ENCODE measurements at places on chromosomes 3 and 15.
A peak's percentile ranks its signal among the peaks of the same experiment; 100 is the strongest.

DNA sequence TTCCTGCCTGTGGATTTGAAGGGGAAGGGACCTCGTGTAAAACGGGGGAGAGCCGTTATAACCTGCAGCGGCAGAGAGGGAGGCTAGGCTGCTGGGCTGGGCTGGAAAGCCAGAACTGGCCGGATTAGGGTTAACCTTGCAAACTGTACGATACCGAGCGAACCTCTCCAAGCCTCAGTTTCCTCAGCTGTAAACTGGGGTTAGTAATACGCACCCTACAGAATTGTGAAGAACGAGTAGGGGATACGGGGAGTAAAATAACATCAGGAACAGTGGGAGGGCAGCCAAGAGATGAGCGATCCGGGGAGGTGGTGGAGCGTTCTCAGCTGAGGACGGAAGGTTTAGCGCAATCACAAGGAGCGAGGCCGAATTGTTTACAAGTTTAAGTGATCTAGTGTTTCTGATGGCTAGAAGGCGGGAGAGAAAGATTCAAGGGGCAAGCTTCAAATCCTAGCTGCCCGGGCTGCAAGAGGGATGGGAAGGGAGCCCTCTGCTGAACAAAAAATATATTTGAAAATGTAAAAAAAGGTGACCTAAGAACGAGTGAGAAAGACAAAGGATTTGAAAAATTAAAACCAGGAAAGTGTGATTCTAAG lies 768 bp upstream of the SEMA5B start:
- peak; percentile 20 for DNase-seq

DNA sequence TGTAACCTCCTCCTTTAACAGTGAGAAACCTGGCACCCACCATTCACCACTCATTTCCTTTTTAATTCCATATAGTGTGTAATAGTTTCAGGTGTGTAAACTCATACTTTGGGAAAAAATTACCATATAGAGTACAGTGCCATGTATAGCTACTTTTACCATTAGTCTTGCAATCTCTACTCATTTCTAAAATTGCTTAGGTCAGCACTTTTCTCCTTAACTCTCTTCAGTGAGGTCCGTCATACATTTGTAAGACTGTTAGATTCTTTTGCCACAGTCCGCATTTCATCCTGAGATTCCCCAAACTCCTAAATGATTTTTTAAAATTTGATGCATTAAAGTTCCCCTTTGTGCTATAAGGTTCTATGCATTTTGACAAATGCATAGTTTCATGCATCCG lies 238.3 kb upstream of the ATP10A start:
- DNase-seq, result no peak

- DNase-seq, result no peak
Observed at GRCh38 chr15:28960979-28961378, 75.2 kb downstream of the APBA2 start.

DNA sequence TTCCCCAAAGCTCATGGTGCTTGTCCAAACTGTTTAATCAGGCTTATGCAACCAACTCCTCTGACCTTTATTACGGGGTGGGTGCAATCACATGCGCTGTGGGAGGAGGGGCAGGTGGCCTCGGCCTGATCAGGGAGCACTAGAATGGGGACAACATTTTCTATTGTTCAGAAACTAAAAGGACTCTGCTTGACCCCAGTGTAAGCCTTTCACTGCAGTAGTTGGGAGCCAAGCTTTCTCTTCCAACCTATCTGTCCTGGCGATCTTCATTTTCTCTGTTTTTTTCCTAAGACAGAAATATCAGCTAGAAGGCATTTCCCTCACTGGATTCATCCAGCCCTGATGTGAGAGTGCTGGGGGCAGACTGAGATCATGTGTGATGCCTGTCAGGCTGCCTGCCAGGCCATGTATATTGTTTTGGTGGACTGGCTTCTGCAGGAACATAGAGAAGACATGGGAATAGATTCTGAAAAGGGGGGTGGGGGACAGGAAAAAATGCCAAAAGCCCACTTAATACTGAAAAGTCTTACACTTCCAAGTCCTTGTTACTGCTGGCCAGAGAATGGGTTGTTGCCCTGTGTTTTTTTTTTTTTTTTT lies 627.0 kb upstream of the TBL1XR1 start:
- DNase-seq, result no peak

GRCh38 chr3:30069056-30069455 lies 537.3 kb upstream of the TGFBR2 start:
- DNase-seq, result no peak

DNA sequence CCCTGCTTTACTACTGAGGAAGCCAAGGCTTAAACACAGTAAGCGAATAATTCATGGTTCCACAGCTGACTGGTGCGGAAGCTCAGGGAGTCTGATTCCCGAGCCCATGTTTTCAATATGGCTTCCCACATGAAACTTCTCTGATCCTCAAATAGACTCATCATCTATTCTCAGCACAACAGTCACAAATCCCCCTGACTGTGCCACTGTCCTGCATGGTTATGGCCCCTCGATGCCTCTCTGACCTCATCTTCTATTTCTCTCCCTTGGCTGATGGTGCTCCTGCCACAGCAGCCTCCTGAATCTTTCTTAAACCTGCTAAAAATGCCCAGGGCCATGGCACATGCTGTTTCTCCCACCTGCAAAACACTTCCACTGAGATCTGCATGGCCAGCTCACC lies 43.2 kb downstream of the SRGAP3 start:
- no peak for DNase-seq

GRCh38 chr3:43883729-43884396 lies 193.1 kb downstream of the ABHD5 start:
- no peak for DNase-seq

DNA sequence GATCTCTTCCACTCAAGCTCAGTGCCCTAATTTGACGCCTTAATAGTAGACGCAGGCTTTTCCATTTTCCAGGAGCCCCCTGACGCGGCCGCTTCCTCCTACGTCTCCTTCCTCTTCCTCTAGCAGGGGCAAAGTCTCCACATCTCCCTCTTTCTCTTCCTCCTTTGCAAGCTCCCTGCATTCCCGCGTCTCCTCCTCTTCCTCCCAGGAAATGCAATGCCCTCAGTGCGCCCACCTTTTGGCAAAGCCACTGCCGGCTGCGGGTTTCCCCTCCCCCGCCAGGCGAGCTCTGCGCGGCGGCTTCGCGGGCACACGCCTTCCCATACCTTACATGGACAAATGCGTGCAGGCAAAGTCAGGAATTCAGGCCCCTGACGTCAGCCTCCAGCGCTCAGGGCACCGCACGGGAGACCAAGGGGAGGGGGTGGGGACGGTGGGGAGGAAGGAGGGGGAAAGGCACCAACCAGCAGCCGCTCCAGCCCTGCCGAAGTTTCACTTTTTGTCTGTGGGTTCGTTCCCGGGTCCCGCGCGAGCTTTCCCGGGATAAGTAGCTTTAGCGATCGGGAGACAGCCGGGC lies 432 bp upstream of the LPP start:
- DNase-seq, result no peak

GRCh38 chr3:30285188-30286006 lies 321.0 kb upstream of the TGFBR2 start:
- DNase-seq, result no peak

GRCh38 chr3:23508464-23508863 lies 297.3 kb upstream of the UBE2E1 start:
- DNase-seq, result no peak

DNA sequence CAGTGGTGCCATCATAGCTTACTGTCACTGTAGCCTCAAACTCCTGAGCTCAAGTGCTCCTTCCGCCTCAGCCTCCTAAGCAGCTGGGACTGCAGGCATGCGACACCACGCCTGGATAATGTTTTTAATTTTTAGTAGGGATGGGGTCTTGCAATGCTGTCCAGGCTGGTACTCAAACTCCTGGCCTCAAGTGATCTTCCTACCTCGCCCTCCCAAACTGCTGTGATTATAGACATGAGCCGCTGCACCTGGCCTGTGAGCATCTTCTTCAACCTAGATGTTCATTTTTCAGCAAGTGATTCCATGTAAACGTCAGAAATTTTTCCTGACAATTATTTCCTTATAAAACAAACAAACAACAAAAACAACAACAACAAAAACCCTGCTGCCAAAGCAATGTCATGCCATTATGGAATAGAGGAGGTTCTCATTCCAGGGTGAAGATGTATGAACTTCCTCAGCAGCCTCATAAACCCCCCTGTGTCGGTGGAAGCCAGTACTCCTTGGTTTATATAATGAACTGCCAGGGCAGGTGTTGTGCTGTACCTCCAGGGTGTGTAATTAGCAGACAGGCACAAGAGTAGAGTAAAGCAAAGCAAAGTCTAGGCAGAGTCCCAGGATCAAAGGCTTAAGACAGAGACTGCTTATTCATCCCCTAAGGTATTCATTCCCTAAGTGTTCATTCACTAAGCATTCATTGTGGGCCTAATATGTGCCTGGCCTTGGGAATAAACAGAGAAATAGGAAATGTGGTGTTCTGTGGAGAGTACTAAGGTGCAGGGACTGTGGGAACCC lies 44.6 kb downstream of the NR2C2 start:
- no peak for DNase-seq

Data from activated T-cell treated with anti-CD3 and anti-CD28 coated beads, Interleukin-2, amount 50 U/mL, for 1 hour (primary cell).